ENCODE measurements at places on chromosomes 3 and 15.

GRCh38 chr15:80203361-80203885 lies 48.6 kb downstream of the CTXND1 start:
- DNase-seq, result no peak

- DNase-seq, result no peak
Measured at GRCh38 chr15:92690395-92690794, 34.8 kb upstream of the FAM174B start.

GRCh38 chr3:124178531-124178930 lies 186.6 kb upstream of the ROPN1 start:
- no peak for DNase-seq

DNA sequence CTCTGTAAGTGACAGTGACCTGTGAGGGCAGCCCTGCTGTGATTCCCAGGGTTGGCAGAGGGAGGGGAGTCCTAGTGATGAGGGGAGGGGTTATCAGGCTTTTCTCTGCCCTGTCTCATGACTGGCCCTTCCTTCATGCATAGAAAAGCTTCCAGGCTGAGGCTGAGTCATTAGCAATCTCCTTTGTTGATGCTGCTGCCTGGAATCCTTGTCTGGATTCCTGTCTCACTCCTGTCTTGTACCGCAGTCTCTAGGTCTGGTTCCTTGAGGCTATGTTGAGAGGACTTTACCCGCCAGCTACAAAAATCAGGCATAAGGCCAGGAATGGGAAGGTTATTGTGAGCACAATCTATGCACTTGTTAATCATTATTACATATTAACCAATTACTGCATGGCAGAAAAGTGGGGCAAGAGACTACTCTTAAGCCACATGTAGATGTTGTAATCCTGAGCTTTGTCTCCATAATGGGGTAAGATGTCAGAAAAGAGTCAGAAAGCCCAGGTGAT lies 7.2 kb downstream of the KLHL6 start:
- no peak for DNase-seq

DNA sequence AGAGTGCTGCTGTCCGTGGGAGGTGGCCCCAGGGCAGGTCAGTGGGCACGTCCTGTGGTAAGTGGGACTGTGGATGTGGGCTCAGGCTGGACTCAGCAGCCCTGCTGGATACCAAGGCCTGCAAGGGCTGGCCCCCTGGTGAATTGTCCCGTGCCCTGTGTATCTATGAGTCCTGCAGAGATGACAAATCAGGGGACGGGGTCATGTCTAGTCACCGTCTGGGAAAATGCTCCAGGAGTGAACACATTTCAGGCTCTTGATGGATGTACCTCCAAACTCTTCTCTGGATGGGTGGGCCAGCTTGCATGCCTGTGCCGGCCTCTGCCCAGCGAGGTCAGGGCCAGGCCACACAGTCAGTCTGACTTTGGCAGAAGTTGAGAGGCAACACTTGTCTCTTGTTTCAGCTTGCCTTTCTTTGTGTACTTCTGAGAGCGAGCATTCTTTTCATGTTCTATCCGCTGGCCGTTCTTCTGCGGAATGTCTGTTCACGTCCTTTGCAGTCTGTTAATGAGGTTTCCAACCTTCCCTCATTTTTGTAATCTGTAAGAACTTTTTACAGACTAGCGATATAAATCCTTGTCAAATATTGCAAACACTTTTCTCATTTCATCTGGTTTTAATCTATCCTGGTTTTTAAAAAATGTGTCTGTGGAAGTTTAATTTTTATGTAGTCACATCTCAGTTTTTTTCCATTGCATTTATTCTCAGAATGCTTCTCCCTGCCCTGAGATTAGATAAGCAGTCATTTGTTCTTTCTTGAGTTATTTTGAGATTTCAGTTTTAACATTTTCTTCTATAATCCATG lies 11.4 kb upstream of the STAB1 start:
- no peak for DNase-seq

DNA sequence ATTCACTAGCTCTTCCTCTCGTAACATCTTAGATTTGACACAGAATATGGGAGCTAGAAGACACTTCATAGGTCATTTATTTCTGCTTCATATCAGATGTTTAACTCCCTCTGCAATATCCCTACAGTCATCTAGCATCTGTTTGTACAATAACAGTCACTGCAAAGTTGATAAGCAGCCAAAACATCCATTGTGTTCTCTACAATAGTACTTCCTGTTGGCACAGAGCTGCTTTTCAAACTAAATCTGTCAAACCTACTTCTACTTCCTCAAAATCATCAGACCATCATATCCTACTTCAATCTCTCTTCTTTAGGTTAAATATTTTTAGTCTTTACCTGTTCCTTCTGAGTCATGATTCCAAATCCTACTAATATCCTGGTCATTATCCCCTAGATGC lies 233.2 kb downstream of the FGF12 start:
- DNase-seq, result no peak

DNA sequence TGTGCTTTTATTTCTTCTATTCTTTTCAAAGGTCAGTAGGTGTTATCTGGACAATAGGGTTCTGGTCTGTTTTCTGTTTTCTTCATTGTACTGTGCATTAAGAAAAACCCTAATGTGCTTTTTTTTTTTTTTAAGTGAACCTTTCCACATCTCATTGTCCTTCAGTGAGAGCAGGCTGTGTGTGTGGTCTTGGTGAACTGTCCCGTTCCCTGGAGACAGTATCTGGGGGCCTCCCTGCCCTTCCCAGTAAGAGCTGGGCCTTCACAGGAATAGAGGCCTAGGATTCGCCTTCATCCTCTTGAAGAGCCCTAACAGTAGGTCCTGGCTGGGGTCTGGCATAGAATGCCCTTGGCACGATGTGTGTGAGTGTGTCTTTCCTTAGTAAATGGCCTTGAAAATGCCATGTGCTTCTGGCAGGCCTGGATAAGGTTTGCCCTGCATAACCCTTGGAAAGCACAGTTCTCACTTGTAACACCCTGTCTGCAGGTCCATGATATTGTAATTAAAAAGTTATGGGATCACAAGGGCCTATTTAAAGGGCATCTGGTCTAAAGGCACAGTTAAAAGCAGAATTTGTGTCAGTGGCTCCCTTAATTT lies 81.2 kb downstream of the IGF1R start:
- no peak for DNase-seq

DNA sequence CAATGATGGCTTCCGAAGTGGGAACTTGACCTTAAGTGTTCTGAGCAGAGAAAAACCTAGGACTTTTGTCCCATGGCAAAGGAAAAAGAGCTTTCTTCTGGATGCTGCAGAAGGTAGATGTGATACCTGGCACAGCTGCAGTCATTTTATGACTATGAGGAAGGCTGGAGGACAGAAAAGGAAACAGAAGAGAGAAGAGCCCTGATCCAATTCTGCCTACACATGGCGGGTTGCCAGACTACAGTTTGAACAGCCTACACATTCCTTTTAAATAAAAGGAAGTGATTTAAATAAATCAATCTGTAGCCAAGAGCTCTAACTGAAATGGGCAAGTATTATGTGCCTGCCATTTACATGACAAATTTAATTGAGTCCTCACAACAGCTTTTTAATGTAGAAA lies 43.6 kb upstream of the CHRNB4 start:
- no peak for DNase-seq

DNA sequence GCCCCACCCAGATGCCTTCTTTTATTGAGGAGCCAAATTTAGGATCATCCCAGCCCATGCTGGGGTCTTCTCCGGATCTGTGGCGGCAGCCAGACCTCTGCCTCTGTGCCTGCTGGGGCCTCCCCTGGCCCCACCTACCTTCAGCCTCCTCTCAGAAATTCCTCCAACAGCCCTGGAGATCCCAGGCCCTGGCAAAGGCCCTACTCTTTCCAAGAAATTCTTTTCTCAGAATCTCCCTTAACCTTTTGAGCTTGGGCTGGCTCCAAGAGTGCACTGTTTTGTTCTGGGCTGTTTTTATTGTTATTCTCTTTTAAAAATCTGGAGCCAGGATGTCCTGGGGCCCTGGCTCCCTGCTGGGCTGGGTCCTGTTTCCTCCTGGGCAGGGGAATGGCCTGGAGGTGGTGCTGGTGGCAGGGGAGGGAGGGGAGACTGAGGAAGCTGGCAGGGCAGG lies 57.8 kb downstream of the GRIP2 start:
- no peak for DNase-seq

DNA sequence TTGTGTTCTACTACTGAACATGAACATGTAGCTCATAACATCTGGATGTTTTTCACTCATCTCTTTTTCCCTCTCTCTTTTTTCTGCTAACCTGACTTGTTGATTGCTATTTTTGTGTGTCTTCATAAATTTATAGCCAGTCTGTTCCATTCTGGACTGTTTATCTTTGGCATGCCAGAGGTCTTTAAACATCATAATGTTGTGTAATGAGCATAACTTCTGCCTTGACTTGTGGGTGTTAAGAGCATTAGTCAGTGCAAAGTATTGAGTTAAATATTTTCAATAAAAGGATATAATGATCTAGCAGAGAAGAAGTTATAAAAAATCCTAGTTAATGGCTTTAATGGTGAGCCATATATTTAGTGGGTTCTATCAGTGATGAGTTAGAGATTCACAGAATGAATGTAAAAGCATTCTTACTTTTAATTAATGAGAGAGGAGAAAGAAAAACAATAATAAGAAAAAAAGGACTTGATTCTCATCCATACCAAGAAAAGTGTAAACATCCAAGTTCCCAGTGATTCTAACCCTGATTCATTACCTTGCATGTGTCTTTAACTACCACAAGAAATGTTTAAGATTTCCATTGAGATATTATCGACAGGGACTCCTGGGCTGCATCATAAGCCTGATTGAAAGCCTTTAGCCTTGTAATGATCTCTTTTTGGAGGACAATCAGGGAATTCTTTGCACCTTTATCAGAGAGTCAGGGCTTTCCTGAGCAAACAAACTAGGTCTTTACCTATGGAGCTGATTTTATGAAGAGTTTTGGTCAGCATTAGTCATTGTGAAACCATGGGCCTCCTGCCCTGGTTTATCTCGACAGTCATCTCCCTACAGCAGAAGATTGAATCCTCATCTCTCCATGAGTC lies 22.9 kb downstream of the MITF start:
- no peak for DNase-seq

DNA sequence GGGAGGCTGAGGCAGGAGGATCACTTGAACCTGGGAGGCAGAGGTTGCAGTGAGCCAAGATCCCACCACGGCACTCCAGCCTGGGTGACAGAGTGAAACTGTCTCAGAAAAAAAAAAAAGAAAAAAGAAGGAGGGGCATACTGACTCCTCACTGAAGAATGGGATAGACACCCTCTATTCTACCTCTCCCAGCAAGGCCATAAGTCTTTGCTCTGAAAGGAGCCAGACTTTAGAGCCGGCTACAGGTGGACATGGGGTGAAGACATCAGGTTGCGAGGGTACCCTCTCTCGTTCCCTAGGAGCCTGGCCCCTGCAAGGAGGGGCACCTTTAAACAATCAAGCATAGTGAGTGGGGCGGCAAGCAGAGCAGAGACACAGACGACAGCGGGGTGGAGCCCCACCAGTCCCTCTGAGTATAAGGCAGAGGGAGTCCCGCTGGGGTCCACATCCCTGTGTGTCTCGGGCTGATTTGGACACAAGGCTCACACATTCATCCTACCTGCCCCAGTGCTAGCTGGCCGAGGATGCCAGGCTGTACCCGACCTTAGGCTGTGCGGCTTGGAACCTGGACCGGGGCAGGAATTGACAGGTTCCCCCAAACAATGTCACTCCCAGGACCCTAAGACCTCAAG lies 1.1 kb downstream of the GRAMD2A start:
- no peak for DNase-seq

- no peak for DNase-seq
Measured at GRCh38 chr15:50977162-50977561, 68.7 kb downstream of the AP4E1 start.

GRCh38 chr3:29064085-29064484 lies 216.8 kb upstream of the RBMS3 start:
- DNase-seq, result no peak

- no peak for DNase-seq
Measured at GRCh38 chr3:73530022-73530396, 94.7 kb downstream of the PDZRN3 start.

DNA sequence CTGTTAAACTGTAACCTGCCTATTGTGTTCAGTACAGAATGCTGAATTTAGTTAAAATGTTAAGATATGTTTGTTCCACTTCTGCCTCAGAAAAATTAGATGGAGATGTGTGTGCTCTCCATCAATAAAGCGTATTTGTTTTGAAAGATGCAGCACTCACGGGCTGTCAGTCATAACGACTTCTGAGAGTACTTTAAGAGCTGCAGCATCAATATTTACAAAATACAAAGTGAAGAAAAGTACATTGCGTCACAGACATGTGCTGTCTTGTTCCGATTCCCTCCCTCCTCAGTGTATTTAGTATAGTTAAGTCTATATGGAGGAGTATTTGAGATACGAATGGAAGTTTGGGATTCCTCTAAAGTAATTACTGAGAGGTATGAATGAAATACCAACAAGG lies 166.6 kb downstream of the BBX start:
- no peak for DNase-seq

GRCh38 chr3:64530434-64531049 lies 157.3 kb downstream of the ADAMTS9 start:
- no peak for DNase-seq

- DNase-seq, result no peak
Measured at GRCh38 chr15:81930582-81931369, 115.0 kb downstream of the MEX3B start.

DNA sequence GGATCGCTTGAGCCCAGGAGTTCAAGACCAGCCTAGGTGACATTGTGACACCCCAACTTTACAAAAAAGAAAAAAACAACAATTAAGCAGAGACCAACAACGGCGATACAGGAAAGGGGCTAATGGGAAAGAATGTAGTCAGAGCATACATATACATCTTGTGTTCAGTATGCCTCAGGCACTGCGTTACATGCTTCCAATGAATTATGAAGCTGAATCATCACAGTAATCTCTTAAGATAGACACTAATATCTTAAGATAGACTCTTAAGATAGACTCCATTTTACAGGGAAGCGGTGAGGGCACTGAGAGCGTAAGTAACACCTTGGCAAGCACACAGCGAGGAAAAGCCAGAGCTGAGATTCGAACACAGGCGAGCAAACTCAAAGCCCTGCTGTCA lies 6.1 kb upstream of the LDHAL6B start:
- no peak for DNase-seq

DNA sequence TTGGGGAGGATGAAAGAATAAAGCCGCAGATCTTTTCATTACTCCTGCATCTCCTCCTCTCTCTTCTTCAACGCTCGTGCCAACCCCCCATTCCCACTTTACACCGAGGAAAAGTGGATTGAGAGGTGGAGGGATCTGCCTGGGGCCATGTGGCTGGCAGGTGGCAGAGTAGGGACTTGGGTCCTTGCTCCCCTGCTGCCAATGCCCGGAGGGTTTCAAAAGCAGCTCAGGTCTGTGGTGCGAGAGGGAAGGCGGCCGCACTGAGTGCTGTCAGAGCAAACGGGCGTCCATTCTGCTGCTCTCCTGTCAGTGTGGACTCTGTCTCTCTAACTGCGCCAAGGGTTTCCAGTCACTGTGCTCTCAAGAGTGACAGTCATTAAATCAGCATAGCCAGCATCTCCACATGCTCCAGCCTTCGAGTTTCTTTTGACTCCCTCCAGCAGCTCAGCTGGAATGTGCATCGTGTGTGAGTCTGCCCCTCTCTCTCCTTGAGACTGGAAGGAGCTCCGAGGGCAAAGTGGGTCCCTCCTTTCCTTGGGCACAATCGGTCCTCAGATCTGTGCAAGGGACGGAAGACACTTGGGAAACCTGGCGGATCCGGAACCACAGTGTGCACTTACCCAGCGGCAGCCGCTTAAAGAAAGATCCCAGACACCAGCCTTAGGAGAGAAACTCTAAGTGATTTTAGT lies 68.6 kb downstream of the VGLL4 start:
- no peak for DNase-seq
